ENCODE measurements at places on chromosomes 4 and X.

DNA sequence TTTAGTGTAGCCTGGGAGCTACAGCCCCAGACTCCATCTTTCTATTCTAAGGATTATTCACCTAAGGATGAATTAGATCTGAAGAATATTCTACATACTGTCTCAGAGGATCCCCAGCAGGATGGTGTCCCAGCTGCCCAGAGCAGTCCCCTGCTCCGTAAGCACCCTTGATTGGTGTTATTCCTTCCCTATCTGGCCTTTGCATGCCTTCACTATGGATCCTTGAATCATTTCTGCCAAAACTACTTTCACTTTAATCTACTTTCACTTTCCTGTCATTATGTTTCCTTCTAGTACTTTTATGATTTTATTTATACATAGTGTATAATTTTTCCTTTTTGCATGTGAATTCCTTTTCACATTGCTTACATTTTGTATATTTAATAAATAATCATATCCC, 39.2 kb downstream of the ARHGAP24 start:
- DNase-seq = no peak

DNA sequence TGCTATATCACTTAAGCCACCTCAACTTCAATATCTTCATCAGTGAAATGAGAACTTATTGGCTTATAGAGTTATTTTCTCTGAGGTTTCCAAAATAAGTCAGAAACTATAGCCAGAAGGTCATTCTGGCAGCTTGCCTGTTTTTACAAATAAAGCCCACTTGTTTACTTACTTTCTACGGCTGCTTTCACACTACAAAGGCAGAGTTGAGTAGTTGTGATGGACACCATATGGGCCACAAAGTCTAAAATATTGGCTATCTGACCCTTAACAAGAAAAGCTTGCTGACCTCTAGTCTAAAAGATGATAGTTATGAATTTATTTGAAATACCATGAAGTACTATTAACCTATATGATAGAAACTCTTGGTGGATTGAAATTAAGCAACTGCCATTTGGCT, 67.3 kb upstream of the ATOH1 start:
- DNase-seq = no peak

GRCh38 chr4:6362243-6362885, 92.7 kb downstream of the WFS1 start:
- DNase-seq = no peak

GRCh38 chr4:88775529-88775928, 77.9 kb upstream of the NAP1L5 start:
- DNase-seq = no peak

GRCh38 chr4:18803781-18804180, 782.2 kb upstream of the LCORL start:
- DNase-seq = no peak

- DNase-seq = no peak
These were observed 205.4 kb upstream of the RPS6KA3 start for GRCh38 chrX:20472148-20472547.

GRCh38 chrX:103811858-103812257, 20.2 kb downstream of the RAB9B start:
- no peak for DNase-seq

DNA sequence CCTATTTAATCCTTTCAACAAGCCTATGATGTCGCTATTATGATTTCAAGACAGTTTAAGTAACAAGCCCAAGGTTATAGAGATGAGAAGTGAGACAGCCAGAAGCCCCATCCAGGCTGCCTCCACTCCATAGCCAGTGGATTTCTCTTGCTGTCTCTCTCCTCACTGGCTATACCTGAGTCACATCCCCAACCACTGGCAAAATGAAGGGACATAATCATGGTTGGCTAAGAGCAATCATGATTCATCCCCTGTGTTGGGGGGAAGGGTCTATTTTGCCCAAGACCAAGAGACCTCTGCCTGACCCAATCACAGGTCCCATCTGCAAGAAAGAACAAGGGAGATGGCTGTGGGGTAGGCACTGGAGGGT, 334.9 kb upstream of the GATB start:
- DNase-seq = no peak

DNA sequence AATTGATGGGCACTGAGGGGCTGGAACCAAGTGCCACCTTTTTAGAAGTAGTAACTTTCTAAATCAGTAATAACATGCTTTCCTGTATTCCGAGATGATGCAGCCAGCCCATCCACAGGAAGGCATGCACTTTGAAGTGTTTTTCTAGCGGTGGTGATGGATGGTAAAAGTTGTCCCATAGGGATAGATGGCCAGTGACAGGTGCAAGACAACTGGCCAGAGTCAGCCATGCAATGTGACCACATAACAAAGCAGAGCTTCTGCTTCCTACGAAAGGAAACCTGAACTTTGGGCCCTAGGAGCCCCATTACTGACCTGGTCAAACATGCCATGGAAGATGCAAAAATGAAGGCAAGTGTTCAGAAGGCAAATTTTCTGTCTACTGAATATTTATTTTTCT, 72.3 kb downstream of the NR3C2 start:
- no peak for DNase-seq

DNA sequence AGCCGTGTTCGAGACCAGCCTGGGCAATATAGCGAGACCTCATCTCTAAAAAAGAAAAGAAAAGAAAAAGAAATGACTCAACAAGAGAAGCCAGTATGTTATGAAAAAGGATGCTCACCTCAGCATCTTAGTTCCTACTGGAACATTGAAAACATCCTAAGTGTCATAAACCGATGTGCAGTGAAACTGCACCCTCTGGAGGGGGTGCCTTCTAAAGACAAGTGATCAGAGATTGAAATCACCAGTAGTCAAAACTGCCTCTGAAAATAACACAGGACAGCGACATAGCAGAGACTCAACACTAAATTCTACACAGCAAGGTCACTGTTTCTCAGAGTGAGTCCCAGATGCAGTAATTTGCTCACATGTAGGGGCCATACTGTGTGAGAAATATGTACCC, 28.0 kb upstream of the ATP6AP2 start:
- DNase-seq = no peak

DNA sequence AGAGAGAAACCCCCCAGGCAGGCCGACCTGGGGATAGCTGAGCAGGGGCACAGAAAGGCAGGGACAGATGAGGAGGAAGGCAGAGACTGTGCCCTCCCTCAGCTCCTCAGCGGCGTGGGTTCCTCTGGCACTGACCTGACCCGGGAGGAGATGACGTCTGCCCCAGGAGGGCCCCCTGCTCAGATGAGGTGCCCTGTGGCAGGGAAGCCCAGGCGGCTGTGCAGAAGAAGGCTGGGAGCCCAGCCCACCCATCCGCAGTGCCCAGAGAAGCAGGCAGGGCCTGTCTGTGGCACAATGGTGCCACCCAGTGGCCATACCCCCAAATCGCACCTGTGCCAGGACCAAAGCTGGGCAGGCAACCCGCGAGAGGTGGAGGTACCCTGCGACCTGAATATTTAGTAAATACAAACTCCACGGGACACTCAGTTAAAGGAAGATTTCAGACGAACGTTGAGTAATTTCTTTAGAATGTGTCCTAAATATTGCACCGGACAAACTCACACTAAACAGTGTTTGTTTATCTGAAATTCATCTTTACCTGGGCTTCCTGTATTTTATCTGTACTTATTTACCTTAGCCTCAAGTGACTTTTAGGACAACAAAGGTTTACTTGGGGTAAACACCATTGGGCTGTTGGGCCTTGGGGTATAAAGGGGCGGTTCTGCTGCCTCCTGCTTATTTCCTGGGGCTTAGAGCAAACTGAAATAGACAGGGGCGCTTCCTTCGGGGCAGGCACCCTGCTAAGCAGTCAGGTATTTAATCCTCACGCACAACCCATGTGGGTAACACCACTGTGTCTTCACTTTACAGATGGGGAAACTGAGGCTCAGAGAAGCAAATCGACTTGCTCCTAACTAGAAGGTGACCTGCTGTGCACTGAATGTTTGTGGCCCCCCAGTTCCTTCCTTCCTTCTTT, 46.5 kb upstream of the HMX1 start:
- peak; percentile 38 for DNase-seq

- DNase-seq = no peak
These were observed at the start of gene PPEF1 for GRCh38 chrX:18707426-18708049. Gene PPEF1, plus strand, starts transcription at chrX:18707645. Its CDS starts 136 bp downstream, at chrX:18707781.

GRCh38 chr4:110967936-110968335, 345.1 kb upstream of the PITX2 start:
- no peak for DNase-seq

DNA sequence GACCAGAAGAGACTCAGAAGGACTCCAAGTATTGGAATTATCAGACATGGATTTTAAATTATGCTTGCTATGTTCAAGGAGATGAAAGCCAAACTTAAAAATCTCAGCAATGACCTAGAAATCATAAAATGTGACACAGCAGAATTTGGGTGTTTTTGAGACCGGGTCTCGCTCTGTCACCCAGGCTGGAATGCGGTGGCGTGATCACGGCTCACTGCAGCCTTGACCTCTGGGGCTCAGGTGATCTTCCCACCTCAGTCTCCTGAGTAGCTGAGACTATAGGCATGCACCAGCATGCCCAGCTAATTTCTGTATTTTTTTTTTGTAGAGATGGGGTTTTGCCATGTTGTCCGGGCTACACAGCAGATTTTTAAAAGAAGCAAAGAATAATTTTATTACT, 12.7 kb downstream of the TAB3 start:
- DNase-seq = no peak

DNA sequence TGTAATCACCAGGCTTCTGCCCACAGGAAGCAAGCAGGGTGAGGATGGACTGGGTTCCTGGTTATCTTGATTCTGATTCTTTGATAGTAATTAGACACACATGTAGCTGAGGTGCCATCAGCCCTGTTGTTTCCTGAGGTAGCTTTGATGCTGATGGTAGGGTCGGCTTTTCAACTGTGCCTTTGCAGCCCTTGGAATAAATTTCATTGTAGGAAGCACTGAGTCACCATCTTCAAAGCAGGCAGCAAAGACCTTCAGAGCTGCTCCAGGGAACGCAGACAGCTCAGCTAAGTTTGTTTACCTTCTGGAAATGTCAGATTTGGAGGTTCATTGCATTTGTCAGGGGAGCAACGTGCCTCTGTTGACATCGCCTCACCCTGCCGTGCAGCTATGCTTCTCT, 135.4 kb downstream of the ASMT start:
- DNase-seq = no peak

DNA sequence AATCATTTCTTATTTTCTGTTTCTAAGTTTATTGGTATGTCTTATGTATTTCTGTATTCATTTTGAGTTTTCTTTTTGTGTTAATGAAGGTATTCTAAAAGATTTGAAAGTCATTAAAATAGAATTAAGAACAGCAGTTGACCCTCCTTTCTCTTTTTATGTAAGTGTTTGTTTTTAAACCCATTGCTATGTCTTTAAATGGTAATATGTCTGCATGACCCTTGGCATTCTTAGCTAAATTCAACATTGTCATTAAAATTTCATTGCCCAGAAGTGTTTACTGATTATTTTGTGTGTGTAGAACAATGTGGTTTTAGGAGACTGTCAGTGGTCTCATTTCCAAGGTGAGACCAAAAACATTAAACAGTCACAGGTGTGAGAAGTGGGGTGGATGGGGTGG, 197.8 kb downstream of the PCDH7 start:
- DNase-seq = no peak

DNA sequence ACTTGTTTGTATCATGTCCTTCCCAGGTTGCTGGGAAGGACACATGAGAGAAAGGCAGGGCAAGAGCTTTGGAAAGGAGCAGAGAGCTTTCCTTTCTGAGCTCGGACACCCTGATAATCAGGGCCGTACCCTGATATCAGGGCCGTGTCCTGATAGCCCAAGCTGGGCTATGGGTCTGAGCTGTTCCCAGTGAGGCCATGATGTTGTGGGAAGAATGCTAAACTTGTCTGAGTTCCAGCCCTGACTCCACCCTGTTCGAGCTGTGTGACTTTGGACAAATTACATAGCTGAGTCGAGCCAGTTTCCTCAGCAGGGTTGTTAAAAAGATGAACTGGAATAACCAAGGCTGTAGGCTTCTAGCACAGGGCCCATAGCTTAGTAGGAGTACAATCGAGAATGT, 3.3 kb upstream of the CXCR3 start:
- DNase-seq = no peak

GRCh38 chr4:145843639-145844038, 95.0 kb downstream of the ZNF827 start:
- no peak for DNase-seq

DNA sequence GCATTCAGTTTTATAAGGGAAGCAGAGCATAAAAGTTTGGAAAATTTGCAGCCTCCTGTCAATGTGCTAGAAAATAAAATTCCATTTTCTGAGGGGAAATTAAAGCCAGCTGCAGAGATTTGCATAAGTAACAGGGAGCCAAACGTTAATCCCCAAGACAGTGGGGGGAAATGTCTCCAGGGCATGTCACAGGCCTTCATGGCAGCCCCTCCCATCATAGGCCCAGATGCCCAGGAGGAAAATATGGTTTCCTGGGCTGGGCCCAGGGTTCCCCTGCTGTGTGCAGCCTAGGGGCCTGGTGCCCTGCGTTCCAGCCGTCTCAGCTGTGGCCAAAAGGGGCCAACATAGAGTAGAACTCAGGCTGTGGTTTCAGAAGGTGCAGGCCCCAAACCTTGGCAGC, 9.3 kb downstream of the RNF4 start:
- no peak for DNase-seq

- DNase-seq = no peak
These were observed 424.9 kb downstream of the CENPC start for GRCh38 chr4:67120369-67120768.

DNA sequence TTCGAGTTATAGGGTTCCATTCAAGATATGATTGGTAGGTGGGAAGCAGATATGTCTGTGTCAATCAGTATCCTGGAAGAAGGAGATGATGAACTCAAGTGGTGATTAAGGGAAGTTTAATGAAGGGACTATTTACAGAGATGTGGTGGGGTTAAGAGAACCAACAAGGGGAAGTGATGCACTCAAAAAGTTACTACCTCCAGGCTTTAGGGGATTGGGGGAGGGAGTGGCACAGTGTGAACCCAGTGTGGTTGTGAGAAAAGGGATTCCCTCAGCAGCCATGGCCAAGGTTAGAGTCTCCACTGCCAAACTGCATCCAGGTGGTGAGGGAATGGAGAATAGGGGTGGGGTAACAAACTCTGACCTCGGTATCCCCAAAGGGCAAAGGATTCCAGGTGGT, 27.9 kb downstream of the PKD2 start:
- DNase-seq = no peak

DNA sequence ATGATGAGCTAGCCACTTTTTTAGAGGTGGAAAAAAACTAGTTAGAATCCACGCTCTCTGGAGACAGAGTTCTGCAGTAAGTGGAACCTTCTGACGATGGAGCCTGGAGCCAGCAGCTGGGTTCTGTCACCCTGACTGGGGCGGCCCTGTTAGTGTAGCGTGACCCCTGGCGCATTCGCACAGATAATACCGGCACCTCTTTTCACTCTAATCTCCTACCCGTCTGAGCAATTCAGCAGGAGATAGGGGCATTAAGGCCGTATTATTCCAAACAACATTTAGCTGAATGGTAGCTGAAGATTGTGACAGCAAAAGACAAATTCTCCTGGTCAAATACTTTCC, 292.6 kb downstream of the FBXO8 start:
- DNase-seq = no peak

- no peak for DNase-seq
These were observed 49.2 kb upstream of the ELOVL6 start for GRCh38 chr4:110247591-110247990.

DNA sequence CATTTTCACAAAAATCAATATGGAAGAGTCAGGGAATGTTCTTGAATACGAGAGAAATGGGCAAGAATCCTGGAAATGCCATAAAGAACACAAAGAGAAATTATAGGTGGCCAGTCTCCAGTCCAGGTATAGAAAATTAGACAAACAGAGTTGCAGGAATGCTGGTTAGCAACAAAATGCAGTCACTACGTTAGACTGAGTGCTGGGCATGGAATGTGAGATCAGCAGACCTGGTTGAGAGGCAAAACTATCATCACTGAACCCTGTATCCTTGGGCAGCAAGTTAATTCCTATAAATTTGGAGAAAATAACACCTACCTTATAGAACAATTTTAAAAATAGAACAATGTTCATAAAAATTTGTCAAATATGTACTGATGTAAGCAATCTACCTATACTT, 417.4 kb downstream of the INPP4B start:
- no peak for DNase-seq
